Vein endothelial cell (primary cell): ENCODE measurements at places on chromosomes 1 and 21. TPM values are rescaled to one million over a fixed set of nuclear protein-coding genes. Genes with fewer than 3 reads are reported as not detected.

Gene NMNAT2
- 0.57 and 2.3 TPM in 2 replicates for total RNA-seq

Gene HRNR
- not detected in 2 replicates for total RNA-seq

Gene AVPR1B
- not detected in 2 replicates for total RNA-seq

Gene ANKRD34A
- total RNA-seq = 0.19 and 0.33 TPM in 2 replicates

Gene RAB13
- total RNA-seq = 61.6 and 63.0 TPM in 2 replicates

Gene USH2A
- not detected in 2 replicates for total RNA-seq

Gene IRF6
- 2.9 and 8.8 TPM in 2 replicates for total RNA-seq

Gene FTCD
- not detected in 2 replicates for total RNA-seq

Gene C1orf50
- total RNA-seq = 4.9 and 5.9 TPM in 2 replicates
